Suppressor macrophage treated with lipopolysaccharide for 4 hours (primary cell): ENCODE measurements at places on chromosomes 12 and 14.

DNA sequence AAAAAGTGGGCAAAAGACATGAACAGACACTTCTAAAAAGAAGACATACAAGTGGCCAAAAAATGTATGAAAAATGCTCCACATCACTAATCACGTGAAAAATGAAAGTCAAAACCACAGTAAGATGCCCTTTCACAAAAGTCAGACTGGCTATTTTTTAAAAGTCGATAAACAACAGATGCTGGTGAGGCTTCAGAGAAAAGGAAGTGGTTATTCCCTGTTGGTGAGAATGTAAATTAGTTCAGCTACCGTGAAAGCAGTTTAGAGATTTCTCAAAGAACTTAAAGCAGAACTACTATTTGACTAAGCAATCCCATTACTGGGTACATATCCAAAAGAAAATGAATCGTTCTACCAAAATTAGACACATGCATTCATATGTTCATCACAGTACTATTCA, 237.0 kb downstream of the KIF21A start:
- DNase-seq, result no peak

DNA sequence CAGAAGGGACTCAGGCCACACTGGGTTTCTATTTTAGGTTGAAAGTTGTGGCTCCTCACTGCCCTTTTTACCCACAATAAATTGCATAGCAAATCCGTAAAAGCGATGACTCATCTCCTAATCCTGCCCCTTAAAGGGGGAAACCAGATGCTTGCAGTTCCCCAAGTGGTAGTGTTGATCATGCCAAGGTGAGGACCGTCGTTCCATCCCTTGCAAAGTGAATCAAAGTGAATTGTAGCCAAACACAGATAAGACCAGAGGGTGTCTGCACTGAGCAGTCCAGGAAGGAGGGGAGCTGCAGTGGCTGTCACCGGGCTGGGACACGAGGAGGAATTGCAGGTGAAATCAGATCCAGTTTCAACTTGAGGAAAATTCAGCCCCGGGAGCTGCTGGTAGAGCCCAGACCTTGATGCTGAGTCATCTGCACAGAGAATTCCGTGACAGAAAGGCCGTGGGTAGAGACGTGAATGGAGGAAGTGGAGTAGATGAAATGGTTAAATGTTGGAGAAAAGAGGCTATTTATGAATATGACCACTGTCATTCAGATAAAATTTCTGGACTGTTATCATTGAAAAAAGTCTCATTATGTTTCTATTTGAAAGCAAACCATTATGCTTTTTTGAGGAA, 44.2 kb upstream of the MMP17 start:
- DNase-seq, result peak; percentile 30

DNA sequence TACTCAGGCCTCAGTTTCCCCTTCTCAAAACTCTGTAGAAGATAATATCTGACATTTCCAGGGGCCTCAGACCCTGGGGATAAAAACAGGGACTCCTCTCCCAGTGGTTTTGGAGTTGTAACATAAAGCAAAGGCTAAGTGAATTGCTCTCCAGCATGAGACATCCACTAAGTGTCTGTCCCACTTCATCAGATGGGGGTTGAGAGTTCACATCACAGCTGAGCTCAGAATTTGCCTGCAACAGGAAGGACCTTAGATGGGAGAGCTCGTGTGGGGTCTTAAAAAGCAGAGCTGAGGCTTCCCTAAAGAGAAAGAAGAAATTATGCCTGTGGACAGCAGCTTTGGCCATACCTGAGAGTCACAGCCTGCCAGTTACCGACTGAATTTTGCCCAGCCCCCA, 61.1 kb downstream of the TBX5 start:
- DNase-seq, result no peak

DNA sequence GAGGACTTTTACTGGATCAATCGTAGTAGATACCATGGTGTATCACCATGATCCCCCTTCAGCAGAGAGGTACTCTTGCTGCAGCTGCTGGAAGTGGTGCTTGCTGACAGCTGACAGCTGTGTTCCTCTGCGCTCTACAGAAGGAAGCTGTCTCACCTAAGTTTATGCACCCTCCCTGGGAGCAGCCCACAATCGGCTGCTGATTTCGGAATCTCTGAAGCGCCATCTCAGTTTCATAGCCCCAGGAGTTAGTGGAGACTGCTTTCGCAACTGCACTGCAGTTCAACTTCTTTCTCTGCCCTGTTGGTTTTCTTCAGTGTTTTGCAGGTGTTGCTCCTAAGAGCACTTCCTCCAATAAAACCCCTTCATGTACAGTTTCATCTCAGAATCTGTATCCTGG, 237.9 kb downstream of the PAWR start:
- DNase-seq, result no peak

GRCh38 chr14:95527387-95528002, 7.4 kb upstream of the GLRX5 start:
- DNase-seq, result peak; percentile 69

- no peak for DNase-seq
Observed at GRCh38 chr12:119440803-119441360, 106.4 kb downstream of the CCDC60 start.

GRCh38 chr14:88604212-88604611, 41.4 kb downstream of the ZC3H14 start:
- DNase-seq, result no peak

GRCh38 chr14:99004112-99004511, 267.9 kb downstream of the BCL11B start:
- DNase-seq, result no peak

GRCh38 chr12:109513051-109513450, 35.6 kb downstream of the UBE3B start:
- no peak for DNase-seq

DNA sequence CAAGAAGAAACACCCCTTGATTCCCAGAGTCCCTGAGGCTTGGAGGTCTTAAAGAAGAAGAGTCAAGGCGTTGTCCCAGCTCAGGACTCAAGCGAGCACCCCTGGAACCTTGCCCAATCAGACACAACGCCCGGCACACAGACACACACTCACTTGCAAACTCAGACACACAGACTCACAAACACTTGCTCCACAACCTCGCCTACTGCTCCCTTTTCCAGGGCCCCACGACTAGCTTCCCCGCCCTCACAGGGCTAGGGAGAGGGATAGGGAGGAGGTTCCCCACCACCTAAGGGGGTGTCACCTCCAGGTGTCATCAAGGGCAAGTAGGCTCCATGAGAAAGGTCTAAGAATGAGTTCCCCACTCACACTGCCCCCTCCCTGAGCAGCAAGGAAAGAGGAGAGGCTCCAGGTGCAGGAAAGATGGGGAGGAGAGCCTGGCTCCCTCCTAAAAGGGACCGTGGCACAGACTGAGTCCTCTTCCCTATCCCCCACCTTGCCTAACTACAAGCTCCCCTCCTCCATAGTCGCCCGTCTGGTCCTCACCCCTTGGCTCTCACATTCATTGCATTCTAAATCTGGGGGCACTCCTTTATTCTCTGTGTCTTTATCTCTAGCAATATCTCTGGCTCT, 717 bp downstream of the WNT10B start:
- DNase-seq, result no peak

- DNase-seq, result no peak
Observed at GRCh38 chr12:53959314-53959713, 4.6 kb downstream of the HOXC12 start.

GRCh38 chr12:13534645-13535398, 338.3 kb downstream of the EMP1 start:
- DNase-seq, result peak; percentile 55

DNA sequence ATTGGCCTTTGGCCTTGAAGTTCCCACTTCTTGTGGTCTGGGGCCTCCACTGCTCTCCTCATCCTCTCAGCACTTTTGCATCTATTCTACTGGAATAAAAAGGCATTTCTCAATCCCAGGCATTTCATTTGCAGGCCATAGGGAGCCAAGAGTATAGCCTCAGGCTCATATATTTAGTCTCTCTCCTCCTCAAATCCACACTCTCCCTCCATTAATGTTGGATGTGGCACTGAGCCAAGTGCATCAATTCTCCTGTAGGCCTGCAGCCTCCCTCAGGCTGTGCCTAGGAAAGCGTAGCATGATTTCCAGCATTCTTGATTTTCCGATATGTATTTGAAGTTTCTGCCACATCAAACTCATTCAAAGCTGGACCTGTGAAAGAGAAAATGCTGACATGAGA, 211.5 kb upstream of the CPNE8 start:
- DNase-seq, result no peak

- DNase-seq, result no peak
Observed at GRCh38 chr12:106499628-106500027, 83.2 kb upstream of the RFX4 start.

DNA sequence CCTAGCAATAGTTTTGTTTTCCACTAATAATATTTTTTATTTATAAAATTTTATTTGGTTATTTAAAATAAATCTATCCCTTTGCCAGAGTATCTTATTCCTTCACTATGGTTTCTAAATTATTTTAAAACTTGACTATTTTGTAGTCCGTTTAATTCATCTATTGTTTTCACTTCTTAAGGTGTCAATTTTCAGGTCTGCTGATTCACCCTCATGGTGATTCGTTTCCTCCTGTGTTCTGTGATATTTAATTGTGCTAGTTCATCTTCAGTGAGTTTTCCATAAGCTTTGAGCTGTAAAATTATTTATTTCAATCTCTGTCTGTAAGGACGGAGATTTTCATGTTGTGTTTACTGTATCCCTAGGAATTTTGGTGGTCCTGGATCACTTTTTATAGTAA, 70.6 kb downstream of the SNAPC1 start:
- no peak for DNase-seq

DNA sequence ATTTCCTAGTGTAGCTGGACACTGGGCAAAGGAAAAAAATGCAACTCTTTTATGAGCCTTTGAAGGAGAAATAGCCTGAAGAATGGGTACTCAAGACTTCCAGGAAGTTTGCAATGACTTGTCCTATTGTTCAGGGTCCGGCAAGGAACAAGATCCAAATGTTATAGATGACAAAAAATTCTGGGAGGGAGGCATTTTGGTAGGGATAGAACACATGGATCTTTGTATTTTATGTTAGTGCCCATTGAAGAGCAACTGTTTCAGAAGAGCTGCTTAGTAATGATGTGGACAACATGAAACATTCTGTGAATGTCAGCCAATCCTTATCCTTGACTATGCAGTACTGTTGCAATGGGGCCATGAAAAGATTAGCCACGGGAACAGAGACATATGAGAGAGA, 138.0 kb downstream of the MGAT4C start:
- no peak for DNase-seq

DNA sequence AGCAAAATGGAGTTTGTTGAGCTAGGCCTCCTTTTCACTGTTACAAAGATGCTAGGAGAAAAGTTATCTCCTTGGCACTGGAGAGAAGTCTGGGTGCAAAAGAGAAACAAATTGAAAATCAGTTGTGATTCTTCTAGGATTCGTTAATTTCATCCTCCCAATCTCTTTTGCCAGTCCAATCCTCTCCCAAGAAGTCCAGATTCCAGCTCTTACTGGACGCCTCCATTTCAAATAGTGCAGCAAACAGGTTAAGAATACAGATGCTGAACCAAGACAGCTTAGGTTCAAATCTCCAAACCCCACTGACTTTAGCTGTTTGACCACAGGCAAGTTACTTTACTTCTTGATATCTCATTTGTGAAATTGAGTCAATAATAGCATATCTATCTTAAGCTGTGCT, 34.0 kb upstream of the CAPRIN2 start:
- no peak for DNase-seq

DNA sequence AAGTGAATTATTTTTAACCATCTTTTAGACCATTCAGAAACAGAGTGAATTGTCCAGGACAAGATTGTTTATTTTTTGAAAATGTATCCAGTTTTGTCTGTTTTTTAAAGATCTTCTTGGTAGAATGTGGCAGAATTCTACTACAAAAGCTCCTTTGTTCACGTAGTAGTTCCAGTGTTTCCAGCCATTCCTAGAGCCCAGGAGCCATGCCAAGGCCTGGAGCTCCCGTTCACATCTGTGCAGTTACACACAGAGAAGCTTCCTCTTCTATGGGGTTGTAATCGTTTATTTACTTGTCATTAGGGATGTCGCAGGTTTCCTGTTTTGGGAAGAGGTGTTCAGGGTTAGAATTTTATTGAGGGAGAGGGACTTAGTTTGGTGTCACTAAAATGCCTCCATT, 409.8 kb downstream of the NPAS3 start:
- DNase-seq, result no peak

GRCh38 chr12:107360482-107360881, 267.1 kb upstream of the CRY1 start:
- DNase-seq, result no peak

- no peak for DNase-seq
Observed at GRCh38 chr12:34379142-34379541, 356.8 kb downstream of the ALG10 start.

DNA sequence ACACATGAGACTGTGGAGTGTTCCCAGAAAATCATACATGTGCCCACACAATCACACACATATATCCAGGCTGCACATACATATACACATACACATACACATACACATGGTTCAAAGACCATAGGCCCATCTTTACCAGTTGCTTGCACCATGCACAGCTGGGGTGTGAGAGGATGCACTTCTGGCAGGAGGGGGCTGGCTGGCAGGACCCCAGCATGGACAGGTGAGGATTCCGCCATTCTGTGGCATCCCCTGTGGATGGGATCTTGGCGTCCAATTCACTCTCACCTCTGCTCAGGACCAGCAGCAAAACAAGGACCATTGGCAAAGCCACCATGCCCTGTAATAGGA, 7.0 kb downstream of the ITGB7 start:
- DNase-seq, result no peak

GRCh38 chr12:45243963-45244362, 28.1 kb downstream of the ANO6 start:
- DNase-seq, result peak; percentile 14

DNA sequence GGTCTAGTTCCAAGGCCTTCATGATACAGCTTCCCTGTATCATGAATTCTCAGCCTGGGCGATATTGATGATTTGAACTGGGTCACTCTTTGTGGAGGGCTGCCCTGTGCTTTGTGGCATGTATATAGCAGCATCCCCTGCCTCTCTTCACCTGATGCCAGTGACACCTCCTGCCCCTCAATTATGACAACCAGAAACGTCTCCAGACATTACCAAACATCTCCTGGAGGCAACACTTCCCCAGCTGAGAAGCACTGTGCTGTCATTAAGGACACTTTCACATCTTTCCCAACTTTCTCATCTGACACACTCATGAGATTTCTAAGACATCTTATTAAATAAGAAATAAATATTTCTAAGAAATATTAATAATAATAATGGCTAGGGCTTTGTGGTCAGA, 315.3 kb downstream of the BCL11B start:
- peak; percentile 59 for DNase-seq

- DNase-seq, result no peak
Observed at GRCh38 chr12:11741434-11742092, 92.1 kb downstream of the ETV6 start.

- DNase-seq, result no peak
Observed at GRCh38 chr12:116248433-116248832, 29.1 kb downstream of the MED13L start.
